ENCODE measurements at places on chromosomes 4 and X.

DNA sequence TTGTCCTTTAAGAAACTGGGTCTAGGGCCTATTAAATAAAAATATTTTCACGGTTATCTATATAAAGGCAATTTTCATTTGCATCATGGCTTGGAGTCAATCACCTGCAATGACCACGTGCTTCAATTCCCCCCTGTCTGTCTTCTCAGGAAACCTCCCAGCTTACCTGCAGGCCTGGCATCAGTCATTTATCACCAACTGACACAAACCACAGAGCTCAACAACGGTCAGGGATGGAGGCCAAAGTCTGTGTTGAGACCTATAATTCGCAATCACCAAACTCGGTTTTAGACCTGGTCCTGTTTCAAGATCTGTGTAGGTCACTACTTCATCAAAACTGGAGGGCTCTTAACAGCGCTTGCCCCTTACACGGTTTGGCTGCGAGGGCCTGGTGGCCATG is 1.9 kb downstream of the SLC9A7 start:
- no peak for DNase-seq

- DNase-seq: no peak
These were observed 99.4 kb downstream of the C4orf51 start for GRCh38 chr4:145779319-145779801.

- DNase-seq: no peak
These were observed 26.2 kb upstream of the GPR78 start for GRCh38 chr4:8553991-8554405.

DNA sequence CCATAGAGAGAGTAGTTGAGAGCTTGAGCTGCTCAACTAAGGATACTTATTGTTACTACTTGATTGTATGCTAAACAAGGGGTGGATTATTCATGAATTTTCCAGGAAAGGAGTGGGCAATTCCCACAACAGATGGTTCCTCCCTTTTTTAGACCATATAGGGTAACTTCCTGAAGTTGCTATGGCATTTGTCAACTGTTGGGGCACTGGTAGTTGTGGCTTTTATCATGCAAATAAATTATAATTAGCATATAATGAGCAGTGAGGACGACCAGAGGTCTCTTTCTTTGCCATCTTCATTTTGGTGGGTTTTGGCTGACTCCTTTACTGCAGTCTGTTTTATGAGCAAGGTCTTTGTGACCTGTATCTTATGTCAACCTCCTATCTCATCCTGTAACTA is 1403.5 kb upstream of the PABPC4L start:
- no peak for DNase-seq

GRCh38 chr4:143183513-143184216 is 1.1 kb upstream of the USP38 start:
- DNase-seq: no peak

GRCh38 chrX:13396924-13397323 is 77.1 kb upstream of the ATXN3L start:
- DNase-seq: no peak

DNA sequence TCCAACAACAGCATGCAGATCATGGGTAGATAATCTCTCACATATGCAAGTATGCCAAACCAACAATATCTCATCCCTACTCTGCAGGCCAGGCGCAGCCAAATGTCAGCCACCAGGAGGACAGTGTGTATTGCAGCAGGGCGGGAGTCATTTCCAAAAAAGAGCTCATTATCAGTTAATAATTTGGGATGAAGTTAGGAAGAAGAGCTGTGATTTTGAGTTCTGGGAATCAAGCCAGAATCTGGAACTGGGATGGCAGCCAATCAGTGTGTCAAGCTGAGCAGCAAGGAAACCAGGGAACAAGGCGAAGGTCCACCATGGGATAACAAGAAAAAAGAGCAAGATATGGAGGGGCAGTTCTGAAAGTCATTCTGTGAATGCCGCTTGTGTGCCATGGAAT is 88.2 kb upstream of the CAMK2D start:
- DNase-seq: no peak

DNA sequence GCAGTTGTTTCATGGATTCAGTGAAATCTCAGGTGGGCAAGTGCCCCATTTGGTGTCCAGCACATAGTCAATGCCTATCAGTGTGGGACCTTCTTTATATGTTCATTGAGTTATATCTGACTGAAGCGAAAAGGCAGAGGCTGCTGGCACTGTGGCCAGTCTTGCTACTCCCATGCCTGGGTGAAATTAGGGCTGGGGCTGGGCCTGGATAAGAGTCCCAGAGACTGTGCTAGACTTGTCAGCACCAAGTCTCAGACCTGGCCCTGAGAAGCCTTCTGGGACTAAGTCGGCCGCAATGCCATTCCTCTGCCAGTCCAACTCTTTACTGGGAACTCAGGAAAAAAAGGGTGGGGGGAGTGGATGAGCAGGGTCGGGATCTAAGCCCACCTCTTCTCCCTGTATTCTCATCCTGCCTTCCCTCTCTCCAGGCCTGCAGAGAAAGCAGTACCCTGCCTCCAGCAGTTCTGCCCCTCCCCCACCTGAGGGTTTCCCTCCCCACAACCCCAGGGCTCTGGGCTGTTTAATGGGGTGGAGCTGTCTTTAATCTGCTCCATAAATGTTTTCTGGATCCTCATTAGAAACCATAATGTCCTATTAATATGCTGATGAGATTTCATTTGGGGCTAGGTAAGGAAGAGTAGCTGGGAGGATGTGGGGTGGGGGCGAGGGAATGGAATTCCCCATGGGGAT is 153.5 kb upstream of the PJA1 start:
- no peak for DNase-seq

DNA sequence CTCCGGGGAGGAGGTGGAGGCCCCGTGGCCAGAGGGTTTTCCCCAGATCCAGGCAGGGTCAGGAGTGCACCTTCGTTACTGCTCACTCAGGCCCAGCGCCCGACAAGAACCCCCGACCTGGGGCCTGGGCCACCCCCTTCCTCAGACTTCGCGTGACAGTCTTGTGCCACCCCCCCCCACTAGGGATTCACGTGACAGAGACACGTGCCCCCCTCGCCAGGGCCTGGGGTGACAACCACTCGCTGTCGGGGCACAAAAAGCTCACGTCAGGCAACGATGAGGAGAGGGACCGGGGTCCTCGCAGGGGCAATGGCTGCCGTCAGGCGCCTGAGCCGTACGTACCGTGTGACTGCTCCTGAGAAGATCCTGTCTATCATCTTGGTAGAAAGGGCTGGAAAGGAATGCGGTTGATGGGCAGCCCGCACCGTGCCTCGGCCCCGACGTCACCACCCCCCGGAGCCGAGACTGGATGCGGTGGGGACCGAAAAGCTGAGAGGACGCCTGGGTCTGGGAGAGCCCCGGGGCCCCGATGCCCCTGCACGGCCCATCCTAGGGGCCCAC is 23.0 kb upstream of the GTPBP6 start:
- no peak for DNase-seq

GRCh38 chr4:8778760-8779159 is 92.9 kb downstream of the HMX1 start:
- no peak for DNase-seq

- no peak for DNase-seq
These were observed 35.9 kb upstream of the PPA2 start for GRCh38 chr4:105509714-105510113.

DNA sequence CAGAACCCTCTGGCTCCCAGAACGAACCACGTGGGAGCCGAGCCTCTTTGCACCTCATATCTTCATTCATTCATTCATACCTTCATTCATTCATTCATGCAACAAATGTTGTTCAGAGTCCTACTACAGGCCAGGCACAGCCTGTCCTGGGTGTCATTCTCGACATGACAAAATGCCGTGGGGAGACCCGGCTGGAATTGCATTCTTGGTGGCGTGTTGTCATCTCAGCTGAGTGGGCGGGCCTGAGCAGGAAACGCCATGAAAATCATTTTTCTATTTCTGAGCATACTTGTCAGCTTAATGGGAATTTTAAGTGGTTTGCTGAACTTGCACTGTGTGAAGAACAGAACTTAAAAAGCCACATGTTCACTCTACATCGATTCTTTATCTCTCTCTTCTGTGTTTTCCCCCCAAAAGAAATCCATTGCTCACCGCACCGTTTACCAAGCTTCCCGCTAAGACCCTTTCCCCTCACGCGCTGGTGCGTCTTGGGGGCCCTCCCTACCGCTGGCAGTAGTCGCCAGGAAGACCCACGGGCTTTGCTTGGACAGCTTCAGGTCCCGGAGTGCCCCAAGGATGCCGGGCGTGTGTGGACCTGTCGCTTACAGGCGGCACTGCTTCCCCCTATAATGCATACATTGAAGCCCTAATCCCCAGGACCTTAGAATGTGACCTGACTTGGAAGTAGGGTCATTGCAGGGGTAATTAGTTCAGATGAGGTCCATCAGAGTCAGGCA is 41.6 kb upstream of the HMX1 start:
- no peak for DNase-seq

DNA sequence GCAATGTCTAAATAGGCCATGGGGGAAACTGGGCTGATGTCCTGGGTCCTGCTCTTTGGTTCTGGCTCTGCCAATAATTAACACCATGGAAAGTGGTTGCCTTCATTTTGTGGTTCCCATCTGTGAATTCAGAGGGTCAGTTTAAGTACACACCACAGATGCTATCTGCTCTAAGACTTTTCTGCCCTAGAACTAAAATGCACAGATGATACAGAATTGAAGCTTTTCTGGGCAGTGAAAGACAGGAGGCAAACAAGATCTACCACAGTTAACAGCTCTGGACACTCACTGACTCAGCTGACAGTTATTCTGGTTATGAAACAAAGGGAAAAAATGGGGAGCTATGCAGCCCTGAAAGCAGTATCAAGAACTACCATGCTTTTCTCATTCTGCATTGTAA is 37.3 kb downstream of the APBB2 start:
- no peak for DNase-seq

DNA sequence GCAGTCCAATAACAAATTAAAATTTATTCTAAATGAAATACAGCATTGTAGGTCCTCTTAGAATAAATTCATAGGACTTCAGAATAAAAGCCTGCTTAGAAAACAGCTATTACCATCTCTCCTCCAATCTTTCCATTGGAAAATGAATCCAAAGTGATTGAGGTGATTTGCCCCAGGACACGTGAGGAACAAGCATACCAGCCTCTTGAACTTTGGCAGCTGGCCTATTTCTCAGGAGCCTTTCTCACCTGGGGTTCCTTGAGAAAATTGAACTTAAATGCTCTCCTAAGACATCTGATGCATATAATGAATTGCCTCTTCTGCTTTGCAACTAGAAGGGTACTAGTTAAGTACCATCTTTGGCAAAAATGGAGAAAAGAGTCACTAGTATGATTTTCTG is 13.5 kb downstream of the ARHGAP24 start:
- no peak for DNase-seq

DNA sequence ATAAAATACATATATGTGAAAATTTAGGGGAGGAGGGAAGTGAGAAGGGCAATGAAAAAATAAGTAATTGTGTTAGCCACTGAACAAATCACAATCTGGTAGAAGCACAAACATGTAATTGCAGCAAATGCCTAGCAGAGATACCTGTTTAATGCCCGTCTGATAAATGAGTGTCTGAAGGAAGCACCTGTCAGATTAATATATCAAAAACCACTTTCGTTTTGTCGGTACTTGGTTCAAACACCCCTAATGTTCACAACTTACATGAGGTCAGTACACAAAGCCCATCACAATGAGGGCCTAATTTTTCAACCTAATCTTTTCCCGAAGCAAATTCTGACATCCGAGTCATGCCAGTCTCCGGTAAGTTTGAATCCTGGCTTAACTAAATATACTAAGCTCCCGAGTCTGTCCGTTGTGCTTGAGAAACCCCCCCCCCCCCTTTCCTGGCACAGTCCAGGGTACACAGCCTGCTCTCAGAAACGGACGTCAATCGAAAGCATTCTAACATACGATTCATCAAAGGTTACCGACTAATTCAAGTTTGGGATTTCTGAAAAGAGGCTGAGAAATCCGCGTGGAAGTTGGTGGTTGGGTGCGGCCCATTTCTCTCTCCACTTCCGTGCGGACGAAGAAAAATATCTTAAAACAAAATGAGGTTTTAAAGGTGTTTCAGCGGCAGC is 758 bp downstream of the SDAD1 start:
- no peak for DNase-seq

DNA sequence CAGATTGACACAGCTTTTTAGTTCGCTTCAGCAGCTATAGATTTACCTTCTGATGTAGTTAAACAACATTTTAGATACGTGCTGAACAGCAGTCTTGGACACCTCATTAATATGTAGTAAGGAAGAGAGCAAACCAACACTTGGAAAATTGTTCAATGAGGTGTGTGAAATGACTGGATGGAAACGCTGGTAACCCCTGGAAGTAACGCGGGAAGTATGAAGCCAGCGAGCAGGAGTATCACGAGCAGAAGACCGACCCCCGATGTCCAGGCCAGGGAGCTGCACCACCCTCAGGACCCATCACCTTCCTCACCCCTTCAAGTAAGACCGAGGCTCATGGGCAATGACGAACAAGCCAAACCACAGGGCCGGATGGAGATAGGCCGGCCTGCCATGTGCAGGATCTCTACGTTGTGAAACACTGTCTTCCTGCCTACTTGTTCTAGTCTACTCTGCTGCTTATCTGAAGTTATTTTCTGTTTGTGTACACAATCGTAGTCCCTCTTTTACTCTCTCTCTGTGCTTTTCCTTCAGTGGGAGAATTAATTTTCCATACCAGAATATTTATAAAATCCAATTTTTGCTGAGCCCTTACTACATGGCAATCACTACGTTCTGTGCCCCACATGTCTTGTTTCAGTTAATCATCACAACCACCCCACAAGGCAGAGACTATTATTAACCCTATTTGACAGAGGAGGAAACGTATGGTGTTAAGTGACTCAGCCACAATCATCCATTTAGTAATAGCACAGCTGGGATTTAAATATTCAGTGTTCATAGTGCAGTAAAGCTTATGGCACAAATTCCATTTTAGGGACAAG is 221.7 kb downstream of the APBB2 start:
- DNase-seq: peak; percentile 75

GRCh38 chr4:159401791-159402380 is 299.0 kb downstream of the RAPGEF2 start:
- no peak for DNase-seq

DNA sequence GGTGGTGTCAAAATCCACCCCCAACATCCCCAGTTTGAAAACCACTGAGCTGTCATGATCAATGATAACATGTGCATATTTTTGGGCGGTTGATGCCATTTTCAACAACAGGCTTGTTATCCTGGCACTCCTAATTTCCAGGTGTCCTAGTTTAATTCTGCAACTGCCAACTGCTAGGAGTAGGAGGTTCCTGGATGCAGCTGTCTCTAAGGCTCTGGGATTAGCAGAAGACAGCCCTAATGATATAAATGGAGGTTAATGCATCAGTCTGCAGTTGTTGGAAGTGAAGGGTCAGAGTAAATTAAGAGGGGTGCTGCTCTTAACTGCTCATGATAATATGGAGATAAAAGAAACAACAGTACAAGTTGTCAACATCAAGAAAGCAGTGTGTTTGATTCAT is 23.8 kb downstream of the ARFIP1 start:
- DNase-seq: no peak

DNA sequence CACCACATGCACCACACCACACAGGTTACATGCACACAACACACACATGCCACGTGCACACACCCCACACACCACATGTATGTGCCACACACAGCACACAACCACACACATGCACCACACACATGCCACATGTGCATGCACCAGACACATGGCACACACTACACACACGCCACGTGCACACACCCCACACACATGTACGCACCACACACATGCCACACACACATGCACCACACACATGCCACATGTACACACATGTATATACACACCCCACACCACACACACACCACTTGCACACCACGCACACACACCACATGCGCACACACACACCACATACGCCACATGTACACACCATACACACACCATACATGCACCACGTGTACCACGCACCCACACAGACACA is 19.6 kb upstream of the MSANTD1 start:
- no peak for DNase-seq

GRCh38 chrX:19679787-19680186 is 164.5 kb upstream of the MAP3K15 start:
- no peak for DNase-seq

- DNase-seq: no peak
These were observed at the start of gene LDB2 for GRCh38 chr4:16897991-16898827. Gene LDB2 (minus strand): TSS chr4:16898645.

Measured in NK-92 treated with Interleukin-12 subunit alpha and Interleukin-12 subunit beta, amount 100 ng/mL, for 24 hours (cell line).